Muscle of back (tissue), 13 donors: ENCODE measurements at places on chromosomes 12 and 14. TPM values are rescaled to one million over a fixed set of nuclear protein-coding genes. Genes with fewer than 3 reads are reported as not detected.

Gene TAS2R31
- polyA plus RNA-seq = 0.82 TPM

Gene FOXA1
- 0.11 TPM for polyA plus RNA-seq

Gene ASCL4
- 0.58 TPM for polyA plus RNA-seq

Gene LRRIQ1
- polyA plus RNA-seq = 0.63 TPM

Gene L2HGDH
- polyA plus RNA-seq = 5.6 TPM

Gene RD3L
- not detected for polyA plus RNA-seq

Gene PAPLN
- polyA plus RNA-seq = 1.9 TPM

Gene CCDC196
- polyA plus RNA-seq = not detected

Gene IFT81
- polyA plus RNA-seq = 16.5 TPM

Gene RNASE7
- not detected for polyA plus RNA-seq

Gene KLRC2
- polyA plus RNA-seq = 0.29 TPM

Gene CLEC1B
- not detected for polyA plus RNA-seq

Gene KSR2
- 0.01 TPM for polyA plus RNA-seq

Gene EIF2S3B
- polyA plus RNA-seq = 1.2 TPM

Gene OR6C2
- not detected for polyA plus RNA-seq

Gene FGF6
- polyA plus RNA-seq = 28.5 TPM

Gene SERPINA5
- polyA plus RNA-seq = 0.15 TPM

Gene SLC48A1
- polyA plus RNA-seq = 9.9 TPM

Gene CHST11
- 2.1 TPM for polyA plus RNA-seq

Gene SMIM41
- polyA plus RNA-seq = not detected

Gene PPM1H
- 3.5 TPM for polyA plus RNA-seq

Gene RHEBL1
- 1.5 TPM for polyA plus RNA-seq

Gene GPRC5D
- polyA plus RNA-seq = not detected

Gene PRB2
- not detected for polyA plus RNA-seq

Gene SEL1L
- polyA plus RNA-seq = 41.5 TPM

Gene ZFHX2
- polyA plus RNA-seq = 1.6 TPM

Gene CD4
- 7.3 TPM for polyA plus RNA-seq

Gene TDRD9
- polyA plus RNA-seq = 1.4 TPM

Gene ZC2HC1C
- polyA plus RNA-seq = 1.3 TPM

Gene BCL11B
- polyA plus RNA-seq = 1.1 TPM

Gene TCL1B
- 0.11 TPM for polyA plus RNA-seq

Gene GRIP1
- polyA plus RNA-seq = 2.0 TPM

Gene PPP1R36
- polyA plus RNA-seq = 0.56 TPM

Gene LTBP2
- polyA plus RNA-seq = 17.5 TPM

Gene IQSEC3
- polyA plus RNA-seq = 2.3 TPM

Gene ARHGEF25
- polyA plus RNA-seq = 39.2 TPM

Gene IFNG
- polyA plus RNA-seq = not detected

Gene CCDC38
- polyA plus RNA-seq = 0.27 TPM

Gene LMNTD1
- polyA plus RNA-seq = not detected

Gene HOXC13
- polyA plus RNA-seq = 1.4 TPM

Gene RPS6KA5
- 7.8 TPM for polyA plus RNA-seq

Gene EVL
- polyA plus RNA-seq = 61.4 TPM

Gene POTEM
- not detected for polyA plus RNA-seq

Gene PZP
- polyA plus RNA-seq = 0.26 TPM

Gene CDK2
- polyA plus RNA-seq = 29.4 TPM

Gene GYS2
- not detected for polyA plus RNA-seq

Gene RNFT2
- 1.7 TPM for polyA plus RNA-seq

Gene TMEM30B
- 2.3 TPM for polyA plus RNA-seq

Gene NYNRIN
- 23.9 TPM for polyA plus RNA-seq

Gene KRT77
- 2.8 TPM for polyA plus RNA-seq

Gene AACS
- 26.1 TPM for polyA plus RNA-seq
